ENCODE measurements at places on chromosomes 7 and 10.

- no peak for DNase-seq
Measured at GRCh38 chr10:128929767-128930166, 537.3 kb upstream of the MGMT start.

DNA sequence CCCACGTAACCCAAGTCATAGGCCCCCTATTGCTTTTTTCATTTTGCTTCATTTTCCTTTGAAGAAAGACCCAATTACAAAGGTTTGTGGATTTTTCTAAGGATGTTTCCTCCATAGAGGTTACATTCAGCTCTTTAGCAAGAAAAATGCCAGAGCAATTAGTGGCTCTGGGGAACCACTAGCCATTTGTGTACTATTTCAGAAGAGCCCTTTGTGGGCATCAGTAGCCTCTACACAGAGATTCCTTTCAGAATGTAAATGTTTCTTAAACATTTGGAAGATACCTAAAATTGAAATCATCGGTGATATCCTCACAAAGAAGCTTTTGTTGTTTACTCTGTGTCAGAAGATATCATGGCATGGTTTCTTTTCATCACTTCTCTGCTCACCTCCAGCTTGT, 291.0 kb upstream of the KMT2E start:
- no peak for DNase-seq

GRCh38 chr7:485188-486081, 34.2 kb downstream of the PDGFA start:
- DNase-seq: no peak

GRCh38 chr10:31017534-31018355, 13.9 kb downstream of the ZNF438 start:
- DNase-seq: no peak

DNA sequence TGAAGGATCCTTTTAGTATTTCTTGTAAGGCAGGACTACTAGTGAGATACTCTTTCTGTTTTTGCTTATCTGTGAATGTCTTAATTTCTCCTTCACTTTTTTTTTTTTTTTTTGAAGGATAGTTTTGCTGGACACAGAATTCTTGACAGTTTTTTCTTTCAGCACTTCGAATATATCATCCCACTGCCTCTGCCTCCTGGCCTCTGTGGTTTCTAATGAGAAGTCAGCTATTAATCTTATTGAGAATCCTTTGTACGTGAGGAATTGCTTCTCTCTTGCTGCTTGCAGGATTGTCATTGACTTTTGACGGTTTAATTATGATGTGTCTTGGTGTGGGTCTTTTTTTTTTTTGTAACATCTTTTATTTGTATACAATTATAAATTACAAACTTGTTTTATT, 12.6 kb upstream of the WAC start:
- DNase-seq: no peak

DNA sequence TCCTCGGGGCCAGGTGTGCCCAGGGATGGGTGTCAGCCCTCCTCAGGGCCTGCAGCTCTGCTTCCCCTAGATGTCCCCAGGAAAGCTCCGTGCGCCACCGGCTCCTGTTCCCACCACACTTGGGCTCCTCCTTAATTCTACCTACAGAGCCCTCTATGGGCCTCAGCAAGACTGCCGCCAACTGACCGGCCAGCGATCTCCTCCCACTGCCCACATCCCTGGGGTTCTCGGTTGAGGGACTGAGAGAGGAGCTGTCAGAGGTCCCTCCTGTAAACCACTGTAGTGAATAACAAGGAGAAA, 5.3 kb upstream of the LDB3 start:
- no peak for DNase-seq

GRCh38 chr10:123259791-123260190, 105.6 kb downstream of the BUB3 start:
- DNase-seq: no peak

GRCh38 chr10:12510501-12510941, 161.2 kb downstream of the CAMK1D start:
- no peak for DNase-seq

GRCh38 chr10:33900596-33900995, 566.1 kb upstream of the NRP1 start:
- no peak for DNase-seq

DNA sequence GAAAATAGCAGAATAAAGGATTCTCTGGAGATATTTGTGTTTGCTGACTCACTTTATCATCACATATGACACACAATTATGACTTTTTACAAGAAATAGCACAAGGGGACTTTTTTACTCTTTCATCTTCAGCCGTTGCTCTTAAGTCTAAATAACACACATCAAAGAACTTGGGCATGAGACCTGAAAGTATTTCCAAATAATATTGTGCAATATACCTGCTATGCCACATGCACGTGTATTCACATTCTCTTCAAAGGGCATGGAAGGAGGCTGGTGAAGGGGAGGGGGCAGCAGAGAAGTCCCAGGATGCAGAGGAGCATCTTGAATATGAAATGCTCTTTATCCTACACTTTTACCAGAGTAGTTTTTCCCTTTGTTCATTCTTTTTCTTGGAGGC, 4.1 kb upstream of the ADARB2 start:
- no peak for DNase-seq

- no peak for DNase-seq
Measured at GRCh38 chr7:2108501-2109250, 124.1 kb downstream of the MAD1L1 start.

DNA sequence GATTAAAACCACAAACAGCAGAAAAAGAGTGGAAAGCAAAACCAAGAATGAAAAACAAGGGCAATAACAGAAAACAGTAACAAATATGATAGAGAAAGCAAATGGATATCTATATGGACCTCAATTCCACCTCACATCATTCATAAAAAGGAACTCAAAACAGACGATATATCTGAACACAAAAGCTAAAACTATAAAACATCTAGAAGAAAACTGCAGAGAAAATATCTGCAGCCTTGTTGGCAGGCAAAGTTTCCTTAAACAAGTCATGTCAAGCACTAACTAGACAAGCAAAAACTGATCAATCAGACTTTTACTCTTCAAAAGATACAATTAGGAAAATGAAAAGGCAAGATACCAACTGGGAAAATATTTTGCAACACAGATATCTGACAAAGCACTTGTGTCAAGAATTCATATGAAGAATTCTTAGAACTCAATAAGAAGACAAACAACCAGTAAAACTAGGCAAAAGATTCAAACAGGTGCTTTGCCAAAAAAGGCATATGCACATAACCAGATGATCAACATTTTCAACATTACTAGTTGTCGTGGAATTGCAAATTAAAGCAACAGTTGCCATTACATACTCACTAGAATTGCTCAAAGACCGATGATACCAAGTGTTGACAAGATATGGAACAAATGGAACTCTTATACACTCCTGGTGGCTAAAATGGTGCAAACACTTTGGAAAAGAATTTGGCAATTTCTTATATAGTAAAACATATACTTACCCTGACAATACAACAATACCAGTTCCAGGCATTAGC, 25.9 kb upstream of the ZMIZ1 start:
- DNase-seq: no peak

DNA sequence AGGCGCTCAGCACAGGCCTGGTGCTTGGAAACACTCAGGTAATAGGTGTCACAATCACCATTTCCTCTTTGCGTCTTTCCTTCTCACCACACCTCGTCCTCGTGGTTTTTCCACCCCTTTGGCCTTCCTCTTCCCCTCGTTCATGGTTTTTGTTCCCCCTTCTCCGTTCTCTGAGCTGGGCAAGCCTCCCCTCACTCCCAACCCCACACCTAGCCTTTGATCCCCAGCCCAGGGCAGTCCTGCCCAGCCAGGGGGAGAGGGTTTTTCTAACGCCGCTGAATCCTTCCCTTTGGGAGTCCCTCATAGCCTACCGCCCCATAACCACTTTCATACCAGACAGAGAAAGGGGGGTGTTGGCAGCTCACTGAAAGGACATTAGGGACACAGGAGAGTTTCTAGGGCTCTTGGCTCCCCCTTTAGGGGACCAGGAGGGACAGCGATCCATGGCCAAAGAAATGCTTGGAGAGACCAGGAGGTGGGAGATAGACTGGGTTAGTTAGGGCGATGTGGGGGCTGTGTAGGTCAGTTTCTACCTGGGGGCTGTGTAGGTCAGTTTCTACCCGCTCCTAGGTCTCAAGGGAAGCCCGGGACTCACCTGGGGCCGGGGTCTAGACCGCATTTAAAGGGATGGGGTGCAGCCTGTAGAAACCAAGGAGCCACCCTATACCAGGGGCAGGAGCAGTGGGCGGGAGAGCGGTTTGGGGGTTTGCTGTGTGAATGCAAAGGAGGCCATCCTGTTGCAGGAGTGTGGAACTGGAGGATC, 1.4 kb downstream of the EPHB4 start:
- no peak for DNase-seq

DNA sequence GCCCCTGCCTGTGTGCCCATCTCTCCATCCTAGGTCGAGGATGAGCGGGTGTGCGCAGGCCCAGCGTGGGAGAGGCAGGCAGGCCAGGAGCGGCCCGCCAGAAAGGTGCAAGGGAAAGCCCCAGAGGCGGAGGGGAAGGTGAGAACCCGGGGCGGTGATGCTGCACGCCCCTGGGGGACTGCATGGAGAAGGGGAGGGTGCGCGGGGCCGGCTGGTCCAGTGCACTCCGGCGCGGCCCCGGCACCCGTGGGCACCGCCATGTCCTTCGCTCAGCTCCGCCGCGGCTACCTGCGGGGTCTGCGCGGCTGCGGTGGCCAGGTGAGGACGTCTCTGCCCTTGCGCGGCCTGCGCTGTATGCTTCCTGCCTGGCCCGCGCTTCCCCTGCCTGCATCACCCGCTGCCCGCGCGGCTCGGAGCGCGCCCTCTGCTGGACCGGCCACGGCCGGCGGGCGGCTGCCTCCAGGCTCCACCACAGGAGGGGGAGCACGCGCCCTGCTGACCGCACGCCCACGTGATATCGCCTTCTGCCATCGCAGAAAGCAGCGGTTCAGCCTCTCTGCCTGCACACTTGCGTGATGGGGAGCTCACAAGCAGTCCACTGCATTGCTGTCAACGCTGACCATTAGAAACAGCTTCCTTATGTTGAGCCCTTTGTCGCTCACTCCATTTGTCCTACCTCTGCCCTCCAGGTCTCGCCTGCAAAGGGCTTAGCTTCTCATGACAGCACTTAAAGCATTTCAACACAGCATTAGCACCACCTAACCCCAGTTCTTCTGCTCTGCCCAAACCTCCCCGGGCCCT, 73.9 kb downstream of the CXCL12 start:
- no peak for DNase-seq

DNA sequence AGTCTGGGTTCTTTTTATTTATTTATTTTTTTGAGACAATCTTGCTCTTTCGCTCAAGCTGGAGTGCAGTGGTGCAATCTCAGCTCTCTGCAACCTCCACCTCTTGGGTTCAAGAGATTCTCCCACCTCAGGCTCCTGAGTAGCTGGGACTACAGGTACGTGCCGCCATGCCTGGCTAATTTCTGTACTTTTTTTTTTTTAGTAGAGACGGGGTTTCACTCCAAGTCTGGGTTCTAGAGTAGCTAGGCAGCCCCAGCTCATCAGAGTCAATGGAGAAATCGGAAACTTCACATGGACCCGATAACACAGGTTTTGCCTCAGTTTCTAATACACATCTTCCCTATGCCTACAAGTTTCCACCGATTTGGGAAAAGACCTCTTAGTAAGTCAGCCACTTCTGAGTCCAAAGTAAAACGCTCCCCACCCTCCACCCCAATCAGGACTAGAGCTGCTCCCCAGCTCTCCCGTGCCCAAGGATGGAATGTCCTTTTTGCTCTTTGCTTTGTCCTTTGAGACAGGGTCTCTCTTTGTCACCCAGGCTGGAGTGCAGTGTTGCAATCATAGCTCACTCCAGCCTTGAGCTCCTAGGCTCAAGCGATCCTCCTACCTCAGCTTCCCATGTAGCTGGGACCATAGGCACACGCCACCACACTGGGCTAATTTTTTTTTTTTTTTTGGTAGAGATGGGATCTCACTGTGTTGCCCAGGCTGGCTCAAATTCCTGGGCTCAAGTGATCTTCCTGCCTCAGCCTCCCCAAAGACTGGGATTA, 3.8 kb upstream of the SERPINE1 start:
- no peak for DNase-seq

All from cortex of kidney (tissue), 1 donor.